ENCODE measurements at places on chromosomes 1 and 21.

GRCh38 chr1:72936151-72936740, 653.9 kb upstream of the NEGR1 start:
- DNase-seq = no peak

GRCh38 chr1:52037909-52038308, 4.3 kb upstream of the KTI12 start:
- DNase-seq = no peak

DNA sequence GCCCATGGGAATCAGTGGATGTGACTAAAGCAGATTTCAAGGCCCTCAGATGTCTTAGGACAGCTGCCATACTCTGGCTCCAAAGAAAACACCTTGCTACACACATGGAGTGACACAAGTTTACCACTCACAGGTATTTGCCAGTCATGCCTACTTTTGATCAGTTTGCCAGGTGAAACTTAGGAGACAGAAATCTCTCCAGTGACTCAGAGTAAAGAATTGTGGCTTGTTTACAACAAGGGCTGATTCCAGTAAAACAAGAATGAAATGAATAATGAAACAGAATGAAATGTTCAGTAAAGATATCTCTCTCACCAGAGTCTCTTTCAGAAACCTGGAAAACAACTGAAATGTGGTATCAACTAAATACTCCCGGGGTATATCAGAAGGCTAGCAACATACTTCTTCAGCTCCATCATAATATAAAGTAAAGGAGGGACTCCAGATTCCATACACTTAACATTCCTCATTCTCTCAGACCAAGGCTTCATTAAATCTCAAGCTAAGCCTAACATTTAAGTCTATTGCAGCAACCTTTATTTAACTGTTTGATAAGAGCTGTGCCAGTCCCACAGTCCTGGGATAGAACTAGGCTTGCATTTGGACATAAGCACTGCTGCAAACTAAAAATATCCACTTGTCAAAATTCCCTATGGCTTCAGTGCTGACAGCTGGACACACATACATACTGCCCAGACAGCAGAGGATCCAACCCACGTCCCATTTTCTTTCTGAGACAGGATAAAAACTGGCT, 143.3 kb downstream of the SIPA1L2 start:
- no peak for DNase-seq

DNA sequence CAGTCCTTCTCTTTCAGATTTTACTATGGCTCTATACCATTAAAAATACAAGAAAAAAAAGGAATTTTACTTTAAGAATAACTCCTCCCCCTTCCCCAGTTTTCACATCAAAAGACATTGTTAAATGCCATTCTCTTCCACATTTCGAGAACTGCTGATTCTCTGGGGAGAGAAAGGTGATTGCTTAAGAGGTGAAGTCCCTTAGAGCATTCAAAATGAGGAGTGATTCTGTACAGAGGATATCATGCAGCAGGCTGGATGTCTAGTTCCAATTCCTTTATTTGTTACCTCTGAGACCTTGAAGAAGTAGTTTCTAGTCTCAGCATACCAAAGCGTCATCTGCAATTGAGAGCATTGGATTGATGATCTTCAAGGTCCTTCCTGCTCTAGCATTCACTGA, 46.9 kb downstream of the FMO3 start:
- no peak for DNase-seq

DNA sequence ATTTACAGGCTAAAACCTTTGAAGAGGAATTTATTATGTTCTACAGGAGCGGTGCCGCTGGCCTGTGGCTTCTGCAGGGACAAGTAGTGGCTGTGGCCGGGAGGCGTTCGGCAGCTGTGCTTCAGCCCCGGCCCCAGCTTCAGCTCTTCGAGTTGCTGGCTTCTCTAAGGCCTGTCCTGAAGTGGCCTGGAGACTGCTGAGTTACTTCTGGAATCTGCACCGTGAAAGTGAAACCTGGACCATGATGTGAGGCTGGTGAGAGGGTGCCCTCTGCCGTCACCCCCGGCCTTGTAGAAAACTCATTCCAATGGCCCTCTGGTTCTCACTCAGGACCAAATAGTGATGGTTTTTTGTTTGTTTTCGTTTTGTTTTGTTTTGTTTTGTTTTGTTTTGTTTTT, 48.1 kb downstream of the PRKCZ start:
- no peak for DNase-seq

DNA sequence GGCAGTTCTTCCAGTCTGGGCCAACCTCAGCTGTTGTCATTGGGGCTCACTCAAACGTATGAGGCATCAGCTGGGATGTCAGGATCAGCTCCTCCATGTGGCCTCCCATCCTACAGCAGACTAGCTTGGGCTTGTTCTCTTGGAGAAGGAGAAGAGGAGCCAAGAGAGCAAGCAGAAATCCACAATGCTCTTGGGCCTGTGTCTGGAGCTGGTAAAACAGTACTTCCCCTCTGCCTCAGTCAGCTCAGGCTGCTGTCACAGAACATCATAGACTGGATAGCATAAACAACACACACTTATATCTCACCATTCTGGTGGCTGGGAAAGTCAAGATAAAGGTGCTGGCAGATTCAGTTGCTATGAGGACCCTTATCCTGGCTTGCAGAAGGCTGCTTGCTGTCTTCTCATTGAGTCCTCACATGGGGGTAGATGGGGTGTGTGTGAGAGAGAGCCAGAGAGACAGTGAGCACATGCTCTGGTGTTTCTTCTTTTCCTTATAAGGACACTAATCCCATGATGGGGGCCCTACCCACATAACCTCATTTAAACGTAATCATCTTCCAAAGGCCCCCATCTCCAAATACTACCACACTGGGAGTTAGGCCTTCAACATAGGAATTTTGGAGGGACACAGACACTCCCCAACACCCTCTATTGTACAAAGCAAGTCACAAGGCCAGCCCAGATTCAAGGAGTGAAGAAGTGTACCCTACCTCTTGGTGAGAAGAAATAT, 16.3 kb upstream of the DNAJC6 start:
- peak; percentile 100 for DNase-seq

DNA sequence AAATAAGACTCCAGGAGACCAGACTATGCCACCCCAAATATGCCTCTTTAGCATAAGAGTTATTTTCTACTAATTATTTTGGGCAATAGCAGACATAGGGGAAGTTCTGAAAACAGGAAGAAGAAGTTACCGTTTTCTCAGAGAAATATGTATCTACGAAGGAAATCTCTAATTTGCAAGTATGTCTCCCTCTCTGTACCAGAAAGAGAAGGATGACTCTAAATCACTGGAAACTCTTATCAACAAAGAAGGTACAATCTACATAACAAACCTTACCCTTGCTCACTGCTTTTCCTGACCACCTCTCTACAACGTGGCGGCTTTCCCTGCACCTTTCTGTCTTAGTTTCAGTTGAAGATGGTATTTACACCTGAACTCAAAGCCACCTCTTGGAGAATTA, 49.0 kb downstream of the OMA1 start:
- DNase-seq = no peak

GRCh38 chr21:31347435-31348032, 3.5 kb upstream of the TIAM1 start:
- peak; percentile 16 for DNase-seq

Measured in hematopoietic multipotent progenitor cell treated with erythropoietin and hydrocortisone succinate and interleukin-3 and kit ligand, for 8 days (in vitro differentiated cells).